K562 (cell line): ENCODE measurements at places on chromosomes 6 and 20.

GRCh38 chr20:63563225-63563935 is 9.4 kb downstream of the FNDC11 start:
- no peak for DNase-seq

DNA sequence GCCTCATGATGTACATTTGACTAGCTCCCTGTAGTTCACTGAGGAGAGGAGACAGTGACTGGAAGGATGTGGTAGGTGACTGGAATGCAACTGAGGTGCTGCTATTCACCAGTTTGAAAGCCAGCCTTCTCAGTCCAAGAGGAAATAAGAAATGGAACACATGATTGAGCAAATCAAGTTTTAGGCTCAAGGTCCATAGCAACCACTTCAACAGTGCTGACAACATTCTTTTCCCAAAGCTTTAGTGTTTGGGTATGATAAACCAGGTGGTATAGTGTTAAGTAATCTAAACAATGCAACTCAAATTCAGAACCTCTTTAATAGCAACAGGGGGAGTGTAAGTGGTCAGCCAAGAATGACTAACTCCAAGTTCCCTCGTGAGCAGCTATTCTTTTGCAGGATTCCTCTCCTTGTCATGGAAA is 9.2 kb downstream of the ZHX3 start:
- DNase-seq = peak; percentile 20

- DNase-seq = peak; percentile 49
Observed at GRCh38 chr6:143337201-143337949, 113.1 kb downstream of the ADAT2 start.

DNA sequence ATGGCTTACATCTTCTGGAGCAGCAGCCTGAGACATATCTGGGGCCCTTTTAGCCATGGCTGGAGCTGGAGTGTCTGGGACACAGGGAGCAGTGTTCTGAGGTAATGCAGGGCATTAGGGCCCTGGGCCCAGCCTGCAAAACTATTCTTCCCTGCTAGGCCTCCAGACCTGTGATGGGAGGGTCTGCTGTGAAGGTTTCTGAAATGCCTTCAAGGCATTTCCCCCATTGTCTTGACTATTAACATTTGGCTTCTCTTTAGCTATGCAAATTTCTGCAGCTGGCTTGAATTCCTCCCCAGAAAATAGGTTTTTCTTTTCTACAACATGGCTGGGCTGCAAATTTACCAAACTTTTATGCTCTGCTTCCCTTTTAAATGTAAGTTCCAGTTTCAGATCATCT is 61.5 kb downstream of the EDN1 start:
- DNase-seq = no peak

GRCh38 chr20:57581202-57582028 is 20.5 kb downstream of the PCK1 start:
- DNase-seq = no peak

GRCh38 chr6:75673884-75674283 is 72.2 kb downstream of the SENP6 start:
- DNase-seq = no peak

- DNase-seq = no peak
Observed at GRCh38 chr6:64428186-64428585, 792.6 kb downstream of the PHF3 start.

DNA sequence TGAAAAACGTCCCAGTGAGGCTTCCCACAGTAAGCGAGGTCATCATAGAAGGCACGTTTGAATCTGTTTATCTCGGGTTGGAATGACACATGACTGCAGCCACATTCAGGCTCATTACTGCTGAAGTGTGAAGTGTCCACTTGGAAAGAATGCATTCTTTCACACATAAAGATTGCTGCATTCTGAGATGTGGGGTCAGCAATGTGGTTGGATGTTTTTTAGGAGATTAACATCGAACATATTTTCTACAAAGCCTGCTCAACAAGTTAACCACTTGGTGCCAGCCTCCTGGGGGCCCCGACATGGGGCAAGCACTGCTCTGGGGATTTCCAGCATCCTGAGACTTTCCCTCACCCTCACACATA is 79.9 kb downstream of the BMP6 start:
- DNase-seq = no peak

GRCh38 chr6:4289770-4290320 is 154.5 kb upstream of the ECI2 start:
- no peak for DNase-seq
